Stimulated activated CD8-positive, alpha-beta memory T cell treated with anti-CD3 and anti-CD28 coated beads, Interleukin-2, amount 100 ng/mL, for 48 hours (primary cell): ENCODE measurements at places on chromosomes 16 and 17.

DNA sequence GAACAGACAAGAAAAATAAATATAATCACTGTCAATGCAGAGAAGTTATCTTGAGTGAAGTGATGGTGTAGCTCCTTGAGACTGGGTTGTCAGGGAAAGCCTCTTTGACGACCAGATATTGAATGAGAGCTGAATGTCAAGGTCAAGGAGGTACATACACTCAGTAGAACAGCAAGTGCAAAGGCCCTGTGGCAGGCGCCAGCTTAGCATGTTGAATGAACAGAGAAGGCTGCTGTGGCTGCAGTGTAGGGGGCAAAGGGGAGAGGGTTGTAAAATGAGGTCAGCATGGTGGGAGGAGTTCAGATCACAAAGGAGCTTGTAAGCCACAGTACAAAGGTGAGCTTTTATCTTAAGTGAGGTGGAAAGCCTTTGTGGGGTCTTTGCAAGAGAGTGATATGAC is 111.5 kb downstream of the ZFHX3 start:
- DNase-seq = no peak

GRCh38 chr16:78297066-78297666 is 197.7 kb downstream of the WWOX start:
- no peak for DNase-seq

DNA sequence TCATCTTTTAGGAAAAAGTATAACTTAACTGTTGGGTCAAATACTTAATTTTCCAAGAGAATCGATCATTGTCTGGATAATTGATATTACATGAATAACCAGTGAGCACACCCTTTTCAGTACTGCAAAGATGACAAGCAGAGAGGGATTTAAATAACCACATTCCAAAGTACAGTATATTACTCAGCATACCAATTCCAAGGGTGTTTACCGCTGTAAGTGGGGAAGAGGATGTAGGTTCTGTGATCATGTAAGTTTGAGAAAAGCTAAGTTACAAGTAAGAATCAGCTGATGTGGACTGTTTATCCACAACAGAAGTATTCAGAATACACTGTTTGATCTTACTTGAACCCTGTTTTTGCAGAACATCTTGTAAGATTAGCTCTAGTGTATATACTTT is 6.1 kb downstream of the GDE1 start:
- DNase-seq = no peak

- DNase-seq = no peak
Observed at GRCh38 chr17:28113269-28113668, 70.8 kb downstream of the NLK start.

DNA sequence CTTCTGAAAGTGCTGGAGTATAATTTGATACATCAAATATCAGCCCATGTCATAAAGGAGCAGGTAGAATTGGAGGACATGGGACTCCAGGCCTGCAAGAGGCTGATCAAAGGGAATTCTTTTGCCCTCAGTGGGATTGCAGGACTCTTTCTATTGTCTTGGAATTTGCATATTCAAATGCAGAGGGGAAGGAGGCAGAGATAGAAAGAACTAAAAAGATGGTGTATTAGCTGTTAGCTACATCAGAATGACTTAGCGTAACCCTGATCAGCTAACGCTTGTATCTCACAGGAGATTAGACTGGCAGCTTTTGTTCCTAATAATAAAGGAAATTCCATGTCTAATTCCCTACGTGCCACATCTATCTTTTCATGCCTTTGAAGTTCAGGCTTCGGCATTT is 1014.7 kb upstream of the RBFOX1 start:
- DNase-seq = no peak

DNA sequence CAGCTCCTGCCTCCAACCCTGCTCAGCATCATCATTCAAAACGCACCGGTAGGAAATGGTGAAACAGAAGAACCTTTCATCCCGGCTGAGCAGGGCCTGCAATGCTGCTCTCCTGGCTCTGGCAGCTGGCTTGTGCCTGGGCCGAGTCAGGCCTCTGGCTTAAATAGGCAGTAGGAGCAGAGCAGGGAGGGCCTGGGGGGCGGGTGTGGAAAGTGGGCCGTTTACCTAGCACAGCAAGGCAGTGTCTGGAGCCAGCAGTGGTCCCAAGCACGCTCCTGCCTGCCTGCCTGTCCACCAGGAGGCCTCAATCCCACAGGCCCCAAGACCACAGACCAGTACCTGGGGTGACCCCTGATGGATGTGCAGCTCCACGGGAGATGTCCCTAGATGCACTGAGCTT is 59.3 kb downstream of the SMPD3 start:
- DNase-seq = no peak

DNA sequence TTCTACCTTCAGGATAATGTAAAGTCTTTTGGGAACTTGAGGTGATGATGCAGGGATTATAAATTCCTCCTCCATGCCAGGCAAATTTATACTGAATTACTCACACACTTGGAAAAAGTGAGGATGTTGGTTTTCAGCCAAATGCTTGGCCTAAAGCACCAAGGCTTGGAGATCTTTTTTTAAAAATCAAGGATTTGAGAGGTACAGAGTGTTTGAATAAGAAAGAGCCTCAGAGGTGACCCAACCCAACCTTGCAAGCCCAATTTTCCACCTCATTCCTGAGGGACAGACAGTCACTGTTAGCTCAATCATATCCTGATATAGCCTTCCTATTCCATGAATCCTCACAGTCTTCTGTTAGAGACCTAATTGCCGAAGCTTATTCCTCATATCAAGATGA is 14.0 kb downstream of the GRIN2A start:
- no peak for DNase-seq

GRCh38 chr16:20674684-20675487 is 22.6 kb downstream of the ACSM1 start:
- no peak for DNase-seq
